ENCODE measurements at places on chromosomes 6 and 20. TPM values are rescaled to one million over a fixed set of nuclear protein-coding genes. Genes with fewer than 3 reads are reported as not detected.

- no peak for DNase-seq
Observed at GRCh38 chr6:124190256-124190655, 386.6 kb downstream of the NKAIN2 start.

- no peak for DNase-seq
Observed at GRCh38 chr6:146106532-146106931, 77.7 kb downstream of the GRM1 start.

DNA sequence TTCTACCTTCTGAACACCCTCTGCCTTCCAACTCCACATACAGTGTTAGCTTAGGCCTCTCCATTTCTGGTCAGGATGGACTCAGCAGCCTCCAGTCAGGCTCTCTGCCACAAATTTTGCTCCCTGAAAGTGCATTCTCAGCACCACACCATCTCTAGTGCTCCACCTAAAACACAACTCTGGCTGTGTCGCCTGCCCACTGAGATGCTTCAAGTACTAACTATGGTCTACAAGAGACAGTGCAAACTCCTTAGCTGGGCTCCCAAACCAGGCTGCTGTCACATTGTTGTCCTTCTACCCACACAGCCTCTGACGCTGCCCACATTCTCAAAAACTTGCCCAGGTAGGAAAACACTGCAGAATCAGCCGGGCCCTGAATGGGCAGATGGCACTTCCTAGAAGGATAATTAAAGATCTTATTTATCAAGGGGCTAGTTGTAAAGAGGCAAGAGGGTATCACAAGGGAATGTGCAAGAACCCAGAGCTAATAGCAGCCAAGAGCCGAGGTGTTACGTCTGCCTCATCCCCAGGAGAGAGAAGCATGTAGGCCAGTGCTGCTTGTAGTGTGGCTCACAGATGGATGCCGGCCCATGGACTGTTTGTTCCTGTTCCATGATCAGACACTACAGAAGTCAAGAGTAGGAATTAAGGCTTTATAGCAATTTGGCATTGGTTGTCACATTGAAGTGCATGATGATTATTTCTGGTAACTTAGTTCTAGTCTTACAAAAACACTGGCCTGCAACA is 189.7 kb downstream of the LRFN2 start:
- no peak for DNase-seq

- DNase-seq, result no peak
Observed at GRCh38 chr6:148530976-148531375, 188.3 kb downstream of the SASH1 start.

- no peak for DNase-seq
Observed at GRCh38 chr20:24465159-24465558, 4.3 kb upstream of the SYNDIG1 start.

DNA sequence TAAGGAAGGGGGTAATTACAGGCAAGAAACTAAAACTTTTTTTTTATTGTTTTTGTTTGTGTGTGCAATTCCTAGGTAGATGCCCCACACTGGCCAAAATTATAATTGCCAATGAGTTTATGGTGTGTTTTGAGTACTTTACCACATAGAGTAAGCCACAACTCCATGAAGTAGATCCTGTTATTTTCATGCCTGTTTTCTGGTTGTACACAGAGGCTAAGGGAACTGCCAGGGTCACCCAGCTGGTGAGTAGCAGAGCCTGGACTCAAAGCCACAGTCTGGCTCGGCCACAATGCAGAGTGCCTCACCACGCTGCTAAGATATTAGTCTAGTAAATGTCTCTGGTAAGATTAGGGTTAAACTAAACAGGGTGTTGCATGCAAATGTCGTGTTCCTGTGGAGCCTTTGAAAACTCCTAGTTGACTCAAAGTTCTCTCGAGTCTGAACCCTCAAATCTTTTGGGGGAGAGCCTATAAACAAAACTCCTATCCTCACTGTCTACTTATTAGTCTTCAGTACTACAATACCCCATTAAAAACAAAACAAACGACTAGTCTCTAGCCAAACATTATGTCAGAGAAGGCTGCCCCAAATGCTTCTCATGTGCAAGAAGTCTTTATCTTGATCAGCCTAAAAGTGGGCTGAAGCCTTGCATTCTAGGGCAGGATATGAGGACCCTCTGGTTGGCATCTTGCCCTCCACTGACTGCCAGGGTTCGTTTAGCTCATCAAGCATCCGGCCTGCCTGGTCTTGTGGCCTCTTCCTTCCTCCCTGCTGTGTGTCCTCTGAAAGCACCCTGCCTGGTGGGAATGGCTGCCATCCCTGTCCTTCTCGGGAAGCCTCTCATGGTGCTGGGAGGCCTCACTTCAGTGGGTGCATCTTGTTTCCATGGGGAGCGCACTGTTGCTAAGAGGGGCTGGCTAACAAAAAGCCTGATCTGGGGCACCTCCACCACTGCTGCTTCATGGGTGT is 4.2 kb downstream of the DUSP22 start:
- DNase-seq, result peak; percentile 43

DNA sequence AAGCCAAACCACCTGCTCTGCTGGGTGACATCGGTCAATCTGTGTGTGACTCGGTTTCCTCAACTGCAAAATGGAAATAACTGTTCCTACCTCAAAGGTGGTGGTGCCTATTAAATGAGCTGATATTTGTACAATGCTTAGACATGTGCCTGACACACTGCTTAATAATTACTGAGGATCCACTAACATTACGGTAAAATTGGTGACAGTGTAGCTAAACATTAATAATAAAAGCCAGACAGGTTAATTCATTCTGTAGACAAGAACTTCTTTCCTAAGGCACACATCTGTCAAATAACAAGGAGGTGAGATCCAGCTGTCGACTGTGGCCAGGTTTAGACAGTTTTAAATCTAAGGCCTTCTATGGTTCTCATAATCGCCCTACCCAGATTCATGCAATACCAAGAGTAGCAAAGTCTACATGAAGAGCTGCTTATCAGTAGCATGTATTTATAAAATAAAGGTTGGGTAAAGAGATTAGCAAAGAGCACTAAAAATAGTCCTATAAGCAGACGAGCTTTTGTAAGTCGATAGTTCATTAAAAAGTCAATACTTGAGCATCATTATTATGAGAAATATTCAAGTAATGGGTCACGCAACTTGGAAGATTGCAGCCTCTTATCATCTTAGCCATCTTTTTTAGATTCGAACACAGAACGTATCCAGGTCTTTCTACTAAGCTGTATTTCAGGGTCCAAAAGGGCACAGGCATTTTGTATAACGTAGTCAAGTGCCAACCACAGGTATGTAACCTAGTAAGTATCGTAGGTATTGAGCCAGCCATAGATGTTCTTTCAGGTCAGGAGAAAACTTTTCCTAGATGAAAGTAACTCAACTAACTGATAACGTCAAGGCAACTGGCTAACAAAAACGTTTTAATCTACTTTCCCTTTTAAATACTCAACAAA is 3.2 kb downstream of the CNKSR3 start:
- DNase-seq, result no peak

DNA sequence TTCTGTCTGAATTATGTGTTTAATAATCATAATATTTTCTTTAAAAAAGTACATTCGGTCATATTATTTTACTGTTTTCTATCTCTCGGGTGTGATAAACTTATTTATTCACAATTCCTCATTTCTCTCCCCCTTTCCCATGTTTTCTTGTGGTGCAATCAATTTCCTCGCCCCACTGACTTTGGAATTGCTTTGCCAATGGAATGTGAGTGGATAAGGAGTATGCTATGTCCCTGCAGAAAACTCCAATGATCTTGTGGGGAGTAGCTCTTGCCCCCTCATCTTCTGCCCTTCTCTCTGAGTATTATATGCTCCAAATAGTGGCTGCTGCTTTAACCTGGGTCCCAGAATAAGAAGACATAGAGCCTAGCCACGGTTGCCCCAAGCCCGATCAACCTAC is 64.1 kb downstream of the HMGN3 start:
- no peak for DNase-seq

GRCh38 chr6:151284548-151285017 is 44.8 kb downstream of the AKAP12 start:
- no peak for DNase-seq

DNA sequence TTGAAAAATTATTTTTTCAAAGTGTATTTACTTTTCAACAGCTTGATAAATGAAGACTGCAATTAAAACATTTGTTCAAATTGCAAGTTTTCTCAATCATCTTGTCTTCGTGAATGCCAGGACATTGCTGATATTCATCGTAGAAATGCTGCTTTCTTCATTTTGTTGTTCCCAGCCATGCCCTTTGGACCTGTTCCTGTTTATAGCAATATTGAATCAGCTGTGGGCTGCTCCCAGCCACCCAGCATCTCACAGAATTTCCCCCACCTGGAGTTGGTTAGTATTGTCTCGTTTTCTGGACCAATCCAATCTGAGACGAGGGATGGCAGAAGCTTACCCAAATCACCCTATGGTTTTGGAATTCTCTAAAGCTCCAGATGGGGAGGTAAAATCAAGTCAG is 40.8 kb downstream of the SLC22A2 start:
- no peak for DNase-seq

DNA sequence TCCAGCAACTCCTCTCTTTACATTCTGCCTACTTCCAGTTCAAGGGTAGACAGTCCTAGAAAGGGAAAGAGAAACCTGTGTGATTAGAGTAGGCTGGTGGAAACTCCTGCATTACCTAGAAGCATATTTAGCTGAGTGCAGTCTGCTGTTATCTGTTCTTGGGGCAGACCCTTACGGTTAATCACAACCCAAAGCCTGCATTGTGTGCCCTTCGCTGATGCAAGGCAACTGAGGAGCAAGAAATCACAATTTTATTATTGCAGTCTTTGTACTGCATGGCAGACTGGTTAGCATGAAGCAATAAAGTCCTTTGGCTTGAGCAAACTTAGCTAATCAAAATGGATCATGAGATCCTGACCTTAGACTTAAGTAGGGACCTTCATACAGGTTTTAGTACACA is 1.5 kb upstream of the GOPC start:
- no peak for DNase-seq

DNA sequence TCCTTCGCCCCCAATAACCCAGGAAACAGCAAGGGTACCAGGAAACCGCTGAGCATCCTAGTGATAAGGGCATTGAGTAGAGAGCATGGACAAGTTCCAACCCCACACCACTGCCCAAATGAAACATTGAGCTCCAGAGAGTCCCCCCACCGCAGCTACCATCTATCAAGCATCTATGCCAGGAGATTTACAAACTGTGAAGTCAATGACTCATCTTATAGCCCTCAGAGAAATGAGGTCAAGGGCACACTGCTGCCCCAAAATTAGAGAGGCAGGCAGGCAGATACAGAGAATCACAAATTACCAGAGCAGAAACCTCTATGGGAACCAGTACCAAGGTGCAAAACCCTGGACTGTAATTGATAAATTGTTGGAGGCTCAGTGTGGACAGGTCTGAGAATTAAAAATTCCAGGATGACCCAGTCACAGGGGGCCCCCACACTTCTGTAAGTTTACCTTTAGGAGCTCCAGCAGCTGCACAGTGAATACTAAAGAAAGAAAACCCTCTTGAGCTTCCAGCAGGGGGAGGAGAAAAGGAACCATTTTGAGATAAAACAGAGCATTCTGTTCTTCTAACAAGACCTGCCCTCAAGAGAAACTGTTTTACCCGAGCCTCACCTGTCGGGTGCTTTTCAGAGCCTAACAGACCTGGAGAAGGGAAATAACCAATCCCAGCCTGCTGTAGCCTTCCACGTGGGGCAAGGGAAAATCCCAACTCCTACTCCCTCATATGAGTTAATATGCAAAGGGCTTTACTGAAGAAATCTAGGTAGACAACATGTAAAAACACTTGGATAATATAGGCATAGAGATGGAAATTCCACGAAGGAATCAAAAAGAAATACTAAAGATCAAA is 118.0 kb upstream of the ARID1B start:
- peak; percentile 36 for DNase-seq

- no peak for DNase-seq
Observed at GRCh38 chr6:96613291-96613999, 50.5 kb downstream of the FHL5 start.

- DNase-seq, result no peak
Observed at GRCh38 chr20:61807471-61808160, 258.1 kb downstream of the TAF4 start.

- DNase-seq, result no peak
Observed at GRCh38 chr20:24095756-24096155, 107.2 kb upstream of the GGTLC1 start.

DNA sequence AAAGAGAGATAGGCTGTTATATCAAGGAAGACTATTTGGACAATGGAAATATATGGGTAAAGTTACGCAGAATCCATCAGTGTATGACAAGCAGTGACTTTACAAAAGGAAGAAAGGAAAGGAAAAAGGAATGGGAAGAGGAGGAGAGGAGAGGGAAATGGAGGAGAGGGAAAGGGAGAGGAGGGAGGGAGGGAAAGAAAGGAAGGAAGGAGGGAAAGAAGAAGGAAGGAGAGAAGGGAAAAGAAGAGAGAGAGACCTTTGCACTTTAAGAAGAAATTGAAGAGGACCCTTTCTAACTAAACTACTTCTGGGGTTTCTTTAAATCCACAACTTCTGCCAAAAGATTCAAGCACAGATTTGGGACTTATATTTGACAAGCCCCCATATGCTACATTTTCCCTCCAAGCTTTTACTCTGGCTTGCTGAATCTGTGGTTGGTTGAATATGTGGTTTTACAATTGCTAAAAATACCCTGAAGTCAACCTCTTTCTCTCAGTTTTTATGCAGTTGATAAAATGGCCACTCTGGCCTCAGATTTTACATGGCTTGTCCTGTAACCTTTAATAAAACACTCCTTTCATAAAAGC is 120.8 kb upstream of the RAB32 start:
- no peak for DNase-seq

GRCh38 chr20:47774131-47774777 is 11.0 kb downstream of the SULF2 start:
- DNase-seq, result no peak

DNA sequence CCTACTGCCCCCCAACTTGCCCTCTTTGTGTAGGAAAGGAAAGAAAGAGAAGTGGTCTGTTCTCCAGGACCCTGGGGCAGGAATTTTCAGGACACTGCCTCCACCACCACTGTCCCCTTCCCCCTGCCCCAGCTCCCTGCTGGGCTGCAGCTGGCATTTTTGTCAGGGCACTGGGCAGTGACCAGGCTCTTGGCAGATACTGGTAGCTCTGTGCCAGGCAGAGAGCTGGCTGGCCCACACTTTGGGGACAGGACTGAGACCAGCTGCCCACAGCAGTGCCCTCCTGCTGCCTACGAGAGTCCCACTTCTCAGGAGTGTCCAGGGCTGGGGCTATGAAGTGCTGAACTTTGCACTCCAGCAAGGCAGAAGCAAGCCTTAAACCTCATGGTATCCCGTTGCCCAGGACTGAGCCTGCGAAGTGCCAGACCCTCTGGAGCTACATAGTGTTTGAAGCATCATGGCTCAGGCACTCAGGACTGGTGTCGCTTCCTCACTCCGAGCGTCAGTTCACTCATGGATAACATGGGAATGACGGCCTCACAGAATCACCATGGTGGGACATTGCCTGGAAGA is 19.3 kb downstream of the SLC13A3 start:
- DNase-seq, result no peak

Gene FNDC11
- total RNA-seq, result 3.2 TPM

Gene SLC22A2
- not detected for total RNA-seq

Gene SLC32A1
- total RNA-seq, result not detected

Gene PDYN
- not detected for total RNA-seq

Gene SNPH
- 1.6 TPM for total RNA-seq

Gene GRM1
- 0.09 TPM for total RNA-seq

Gene SOX4
- 61.4 TPM for total RNA-seq

Gene RGS17
- 0.64 TPM for total RNA-seq

Gene STX16
- total RNA-seq, result 51.9 TPM

Gene PCK1
- 0.89 TPM for total RNA-seq

Gene SASH1
- total RNA-seq, result 64.5 TPM

Gene SMOC2
- total RNA-seq, result 3.9 TPM

Data from lung (tissue), 17 donors.